ENCODE measurements at places on chromosomes 7 and 10. TPM values are rescaled to one million over a fixed set of nuclear protein-coding genes. Genes with fewer than 3 reads are reported as not detected.

DNAH11 gene
- total RNA-seq: 2.7 TPM

DDX21 gene
- total RNA-seq: 40.9 TPM

CALML5 gene
- total RNA-seq: 3.3 TPM

BTRC gene
- 37.6 TPM for total RNA-seq

RALA gene
- 37.4 TPM for total RNA-seq

MOGAT3 gene
- total RNA-seq: not detected

CHRM2 gene
- 1.4 TPM for total RNA-seq

PTF1A gene
- total RNA-seq: 2.8 TPM

INSYN2A gene
- total RNA-seq: 4.7 TPM

TMEM236 gene
- 0.44 TPM for total RNA-seq

ANKRD7 gene
- 4.4 TPM for total RNA-seq

NUDCD3 gene
- total RNA-seq: 61.6 TPM

NPY4R2 gene
- not detected for total RNA-seq

Data from camera-type eye (tissue), 1 donor.